Activated T-helper 9 cell treated with anti-CD3 and anti-CD28 coated beads, Interleukin-2, amount 50 U/mL, for 16 hours (primary cell): ENCODE measurements at places on chromosomes 6 and 20.

DNA sequence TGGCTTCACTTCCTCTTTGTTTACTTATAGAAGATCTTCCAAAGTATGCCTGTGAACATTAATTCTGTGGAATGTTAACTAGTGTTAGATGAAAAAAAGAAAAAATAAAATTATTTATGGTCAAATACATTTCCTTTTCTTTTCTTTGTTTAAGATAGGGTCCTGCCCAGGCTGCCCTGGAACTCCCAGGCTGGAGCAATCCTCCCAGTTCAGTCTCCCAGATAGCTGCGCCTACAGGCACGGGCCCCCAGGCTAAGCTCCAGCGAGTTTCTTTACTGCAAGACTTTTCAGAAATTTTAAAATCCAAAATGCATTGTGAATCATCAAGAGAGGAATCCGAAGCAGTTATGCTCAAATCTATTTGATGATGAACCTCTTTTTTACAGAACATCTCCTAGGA is 39.3 kb upstream of the IL20RA start:
- no peak for DNase-seq

DNA sequence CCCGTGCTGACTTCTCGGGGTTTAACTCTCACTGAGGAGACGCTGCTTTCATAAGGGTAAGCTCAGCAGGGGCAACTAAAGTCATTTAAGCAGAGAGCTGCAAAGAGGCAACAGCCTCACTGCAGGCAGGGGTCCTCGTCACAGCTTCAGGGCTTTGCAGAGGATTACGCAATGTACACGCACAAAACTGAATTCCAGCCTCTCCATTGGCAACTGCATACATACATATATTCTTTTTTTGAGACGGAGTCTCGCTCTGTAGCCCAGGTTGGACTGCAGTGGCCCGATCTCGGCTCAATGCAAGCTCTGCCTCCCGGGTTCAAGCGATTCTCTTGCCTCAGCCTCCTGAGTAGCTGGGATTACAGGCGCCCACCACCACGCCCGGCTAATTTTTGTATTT is 2.4 kb downstream of the GMEB2 start:
- DNase-seq, result no peak

DNA sequence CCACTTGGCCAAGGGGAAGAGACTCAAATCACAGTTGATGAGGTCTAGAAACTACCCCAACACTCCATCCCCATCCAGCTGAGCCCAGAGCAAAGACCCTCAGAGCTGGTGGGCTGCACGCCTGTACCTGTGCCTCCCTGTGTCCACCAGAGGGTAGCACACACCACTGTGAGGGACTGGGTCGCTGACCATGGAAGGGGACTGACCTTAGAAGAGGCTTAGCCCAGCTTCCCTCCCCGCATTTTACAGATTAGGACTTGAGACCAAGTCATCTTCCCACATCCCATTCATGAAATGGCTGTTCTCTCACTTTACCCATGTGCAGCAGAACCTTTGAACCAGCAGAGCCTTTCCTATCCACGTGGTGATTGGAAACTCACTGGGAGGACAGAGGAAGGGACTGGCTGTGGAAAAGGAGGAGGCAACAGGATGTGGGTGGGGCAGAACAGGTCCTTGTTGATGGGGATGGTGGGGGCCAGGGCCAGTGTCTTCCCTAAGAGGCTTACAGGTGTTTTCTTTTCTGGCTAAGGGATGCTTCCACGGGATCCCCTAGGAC is 44.3 kb downstream of the CPXM1 start:
- DNase-seq, result no peak

DNA sequence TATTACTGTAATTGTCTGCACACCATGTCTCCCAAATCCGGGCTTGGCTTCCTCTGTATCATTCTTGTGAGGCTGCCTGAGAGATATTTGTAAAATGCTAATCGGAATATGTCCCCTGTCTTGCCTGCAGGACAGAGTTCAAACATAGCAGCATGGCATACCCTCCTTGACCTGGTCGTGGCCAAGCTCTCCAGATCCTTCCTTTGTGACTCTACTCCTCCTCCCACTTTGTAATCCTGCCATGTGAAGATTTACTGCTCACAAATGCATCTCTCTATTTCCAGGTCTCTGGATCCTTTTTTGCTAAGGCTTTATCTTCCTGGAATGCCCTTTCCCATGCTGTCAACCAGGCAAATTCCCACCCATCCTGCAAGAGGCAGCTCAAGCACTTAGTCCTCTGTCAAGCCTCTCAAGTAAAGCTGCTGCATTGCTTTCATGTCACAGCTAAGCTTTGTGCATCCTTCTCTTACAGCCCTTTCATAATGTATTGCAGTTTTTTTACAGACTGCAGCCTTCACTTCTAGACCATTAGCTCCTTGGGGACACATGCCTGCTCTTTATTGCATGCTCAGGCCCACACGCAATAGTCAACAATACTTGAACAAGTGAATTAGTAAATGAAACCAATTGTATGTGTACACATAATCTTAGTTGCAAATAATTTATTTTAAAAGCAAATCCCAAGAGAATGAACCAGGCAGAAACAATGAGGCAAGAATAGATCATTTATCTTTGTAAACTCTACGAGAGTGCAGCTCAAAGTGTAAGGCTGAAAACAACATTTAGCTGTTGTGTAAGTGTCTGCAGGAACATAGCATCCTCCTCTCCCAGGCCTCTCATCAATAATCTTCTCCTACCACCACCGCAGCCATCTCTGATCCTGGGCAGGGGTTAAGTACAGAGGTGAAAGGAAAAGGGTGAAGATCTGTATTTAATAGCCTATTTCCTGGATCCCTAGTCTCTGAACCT is 45.8 kb downstream of the HIVEP2 start:
- no peak for DNase-seq

DNA sequence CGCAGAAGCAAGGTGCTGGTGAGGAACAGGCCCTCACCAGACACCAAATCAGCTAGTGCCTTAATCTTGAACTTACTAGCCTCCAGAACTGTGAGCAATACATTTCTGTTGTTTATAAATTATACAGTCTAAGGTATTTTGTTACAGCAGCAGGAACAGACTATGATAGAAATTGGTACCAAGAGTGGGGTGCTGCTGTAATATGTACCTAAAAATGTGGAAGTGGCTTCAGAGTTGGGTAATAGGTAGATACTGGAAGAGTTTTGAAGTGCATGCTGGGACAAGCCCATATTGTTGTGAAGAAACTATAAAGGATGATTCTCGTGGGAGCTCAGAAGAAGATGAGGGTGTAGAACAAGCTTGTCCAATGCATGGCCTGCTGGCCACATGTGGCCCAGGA is 866.8 kb downstream of the C6orf118 start:
- DNase-seq, result no peak

GRCh38 chr6:138044458-138044857 is 62.8 kb downstream of the PERP start:
- no peak for DNase-seq

DNA sequence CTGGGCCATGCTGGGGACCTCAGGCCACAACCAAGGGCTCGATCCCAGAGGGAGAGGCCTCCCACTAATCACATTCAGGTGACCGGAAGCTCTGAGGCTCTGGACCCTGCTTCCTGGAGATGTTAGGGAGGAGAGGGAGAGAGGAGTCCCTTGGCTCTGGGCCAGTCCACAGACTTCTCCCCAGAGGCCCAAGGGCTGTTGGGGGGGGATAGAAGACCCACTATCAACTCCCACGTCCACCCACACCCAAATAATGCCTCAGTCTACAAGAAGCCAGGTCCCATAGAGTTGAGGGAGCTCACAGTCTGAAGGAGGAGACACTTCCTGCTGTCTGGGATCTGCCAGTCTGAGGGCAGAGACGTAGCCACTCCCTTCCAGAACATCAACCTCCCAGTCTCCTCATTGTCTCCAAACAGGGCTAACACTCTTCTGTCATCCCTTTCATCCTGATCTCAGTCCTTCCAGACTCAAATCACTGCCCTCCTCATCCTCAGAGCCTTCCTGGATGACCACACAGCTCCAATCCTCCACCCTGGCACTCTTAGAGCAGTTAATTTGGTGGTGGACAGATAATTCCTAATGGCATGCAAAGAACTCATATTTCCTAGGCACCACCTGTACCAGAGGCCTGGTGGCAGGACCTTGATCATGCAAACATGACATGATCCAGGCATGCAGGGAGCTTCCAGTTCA is 69.9 kb downstream of the MRPL14 start:
- DNase-seq, result no peak

DNA sequence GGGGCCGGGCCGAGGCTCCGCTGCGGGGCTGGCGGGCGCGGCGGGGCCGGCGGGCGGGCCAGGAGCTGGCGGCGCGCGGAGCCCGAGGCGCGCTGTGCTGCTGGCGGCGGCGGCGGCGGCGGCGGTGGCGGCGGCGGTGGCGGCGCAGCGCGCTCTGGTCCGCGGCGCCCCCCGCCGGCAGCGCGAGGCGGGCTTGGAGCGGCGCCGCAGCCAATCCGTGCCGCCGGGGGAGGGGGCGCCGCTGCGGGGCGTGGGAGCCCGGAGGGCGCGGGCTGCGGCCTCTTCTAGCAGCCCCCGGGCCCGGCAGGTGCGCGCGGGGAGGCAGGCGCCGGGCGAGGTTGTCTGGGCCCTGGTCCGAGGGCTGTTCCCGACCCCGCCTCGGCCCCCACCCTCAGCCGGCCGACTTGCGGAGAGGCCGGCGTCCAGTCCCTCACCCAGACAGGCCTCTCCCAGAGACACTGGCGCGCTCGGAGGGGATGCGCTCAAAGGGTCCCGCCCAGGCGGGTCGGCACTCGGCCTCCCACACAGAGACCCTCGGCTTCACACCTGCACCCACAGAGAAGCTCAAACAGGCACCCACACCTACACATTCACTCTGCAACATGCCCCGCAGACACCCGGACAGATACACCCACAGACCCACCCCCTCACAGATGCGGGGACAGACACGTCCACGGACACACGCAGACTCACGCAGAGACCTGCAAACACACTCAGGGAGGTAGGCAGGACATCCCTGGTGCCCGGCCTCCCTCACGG is at the start of gene RIMS4:
Gene RIMS4, minus strand, starts transcription at position 156 of the 759 bp plus-strand sequence. CDS start 275 bp downstream, outside the sequence.
- no peak for DNase-seq

GRCh38 chr6:66508433-66508832 is 801.4 kb upstream of the EYS start:
- DNase-seq, result no peak

- no peak for DNase-seq
Observed at GRCh38 chr20:40959325-40960092, 69.1 kb upstream of the TOP1 start.

DNA sequence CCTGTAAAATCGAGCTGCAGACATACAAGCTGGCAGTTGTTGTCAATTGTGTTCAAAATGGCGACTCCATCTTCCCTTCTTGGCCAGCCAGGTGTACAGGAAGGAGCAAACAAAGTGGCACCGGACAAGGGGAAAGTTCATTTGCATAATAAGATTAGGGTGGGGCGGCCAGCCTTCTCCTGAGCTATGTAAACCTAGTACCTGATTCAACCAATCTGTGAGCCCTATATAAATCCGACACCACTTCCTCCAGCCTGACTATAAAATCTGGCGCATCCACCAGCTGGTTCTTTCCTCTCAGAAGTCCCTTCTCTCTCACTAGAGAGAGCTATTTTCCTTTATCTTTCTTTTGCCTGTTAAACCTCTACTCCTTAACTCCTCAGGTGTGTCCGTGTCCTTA is 8.1 kb upstream of the HBS1L start:
- DNase-seq, result no peak

DNA sequence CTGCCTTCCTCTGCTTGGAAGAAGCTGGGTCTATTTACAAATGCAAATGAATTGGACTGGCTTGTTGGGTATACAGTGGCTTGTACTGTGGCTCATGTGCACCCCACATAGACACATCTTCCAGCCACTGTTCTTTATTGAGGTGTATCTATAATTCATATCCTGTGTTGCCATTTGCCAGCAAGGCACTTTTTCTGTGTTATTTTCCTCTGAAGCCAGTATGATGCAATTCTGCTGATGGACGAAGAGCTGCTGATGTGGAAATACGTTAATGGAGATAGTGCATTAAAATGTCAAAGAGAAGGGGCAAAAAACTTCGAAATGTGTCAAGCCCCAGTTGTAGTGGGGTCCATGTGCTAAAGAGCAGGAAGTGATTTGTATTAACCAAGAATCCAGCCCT is 167.5 kb downstream of the TMEM242 start:
- DNase-seq, result no peak

DNA sequence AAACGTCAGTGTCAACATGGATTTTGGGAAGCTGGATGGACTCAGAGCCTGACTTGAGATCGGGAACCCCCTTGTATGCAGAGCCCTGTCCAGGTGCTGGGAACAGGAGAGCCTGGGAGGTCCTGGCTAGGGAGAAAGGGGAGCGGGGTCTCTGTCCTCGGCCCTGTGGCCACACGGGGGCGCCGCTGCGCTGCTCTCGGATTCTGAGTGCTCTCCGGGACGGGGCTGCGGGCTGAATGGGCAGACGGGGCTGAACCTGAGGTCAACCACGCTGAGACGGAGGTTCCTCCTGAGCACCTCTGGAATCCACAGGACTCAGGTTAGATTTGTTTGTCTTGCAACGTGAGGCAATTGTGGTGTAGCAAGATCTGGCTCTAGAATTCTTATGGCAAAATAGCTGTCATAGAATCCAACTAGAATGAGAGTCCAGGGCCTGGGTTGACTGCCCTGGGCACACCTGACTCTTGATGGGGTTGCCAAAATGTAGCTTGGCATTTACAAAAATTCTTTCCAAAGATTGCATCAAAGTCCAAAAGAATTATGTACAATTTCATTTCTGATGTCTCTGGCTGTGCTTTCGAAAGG is 20.6 kb upstream of the HLA-F start:
- peak; percentile 71 for DNase-seq

- DNase-seq, result no peak
Observed at GRCh38 chr6:36039112-36039511, 11.5 kb downstream of the MAPK14 start.

GRCh38 chr6:126914172-126914571 is 204.3 kb upstream of the RSPO3 start:
- no peak for DNase-seq

DNA sequence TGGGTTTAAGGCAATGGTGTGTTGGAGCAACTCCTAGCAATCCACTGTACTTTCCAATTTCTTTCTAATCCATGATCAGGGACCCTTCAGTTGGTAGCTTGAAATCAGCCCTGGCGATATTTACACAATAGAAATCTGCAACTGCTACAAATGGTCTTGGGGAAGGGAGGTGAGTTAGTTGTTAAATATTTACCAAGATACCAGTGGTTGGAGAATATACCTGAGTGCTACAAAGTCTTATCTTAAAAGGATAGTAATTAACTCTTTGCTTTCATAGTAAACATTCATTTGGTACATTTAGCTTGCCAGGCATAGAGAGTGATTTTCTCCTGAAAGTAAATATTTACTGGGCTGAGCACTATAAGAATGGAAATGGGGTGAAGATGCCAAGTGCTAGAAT is 568.2 kb downstream of the BCKDHB start:
- DNase-seq, result no peak
